SJCRH30 (cell line): ENCODE measurements at places on chromosomes 6 and 20. TPM values are rescaled to one million over a fixed set of nuclear protein-coding genes. Genes with fewer than 3 reads are reported as not detected.

Gene EYS
- not detected in 2 replicates for total RNA-seq

Gene BPI
- total RNA-seq = 0.06 TPM in 1 of 2 replicates, not detected in the other

Gene IP6K3
- total RNA-seq = 10.3 and 11.2 TPM in 2 replicates

Gene ECI2
- total RNA-seq = 69.4 and 73.5 TPM in 2 replicates

Gene ISM1
- total RNA-seq = 0.05 TPM in 1 of 2 replicates, not detected in the other

Gene RWDD2A
- total RNA-seq = 3.1 and 3.6 TPM in 2 replicates

Gene TMEM244
- not detected in 2 replicates for total RNA-seq

Gene DUSP22
- 14.3 and 15.5 TPM in 2 replicates for total RNA-seq

Gene CGA
- 0.20 TPM in 1 of 2 replicates, not detected in the other for total RNA-seq

Gene COX4I2
- not detected in 2 replicates for total RNA-seq

Gene MAN1A1
- total RNA-seq = 15.2 and 15.4 TPM in 2 replicates

Gene RAB44
- total RNA-seq = not detected in 2 replicates

Gene CST1
- total RNA-seq = not detected in 2 replicates

Gene USP49
- 6.4 and 7.3 TPM in 2 replicates for total RNA-seq

Gene TFAP2C
- total RNA-seq = not detected in 2 replicates

Gene TMEM181
- 31.1 and 33.5 TPM in 2 replicates for total RNA-seq

Gene JAG1
- total RNA-seq = 8.8 TPM in 2 replicates
